ENCODE measurements at places on chromosomes 7 and 10. TPM values are rescaled to one million over a fixed set of nuclear protein-coding genes. Genes with fewer than 3 reads are reported as not detected.

DNA sequence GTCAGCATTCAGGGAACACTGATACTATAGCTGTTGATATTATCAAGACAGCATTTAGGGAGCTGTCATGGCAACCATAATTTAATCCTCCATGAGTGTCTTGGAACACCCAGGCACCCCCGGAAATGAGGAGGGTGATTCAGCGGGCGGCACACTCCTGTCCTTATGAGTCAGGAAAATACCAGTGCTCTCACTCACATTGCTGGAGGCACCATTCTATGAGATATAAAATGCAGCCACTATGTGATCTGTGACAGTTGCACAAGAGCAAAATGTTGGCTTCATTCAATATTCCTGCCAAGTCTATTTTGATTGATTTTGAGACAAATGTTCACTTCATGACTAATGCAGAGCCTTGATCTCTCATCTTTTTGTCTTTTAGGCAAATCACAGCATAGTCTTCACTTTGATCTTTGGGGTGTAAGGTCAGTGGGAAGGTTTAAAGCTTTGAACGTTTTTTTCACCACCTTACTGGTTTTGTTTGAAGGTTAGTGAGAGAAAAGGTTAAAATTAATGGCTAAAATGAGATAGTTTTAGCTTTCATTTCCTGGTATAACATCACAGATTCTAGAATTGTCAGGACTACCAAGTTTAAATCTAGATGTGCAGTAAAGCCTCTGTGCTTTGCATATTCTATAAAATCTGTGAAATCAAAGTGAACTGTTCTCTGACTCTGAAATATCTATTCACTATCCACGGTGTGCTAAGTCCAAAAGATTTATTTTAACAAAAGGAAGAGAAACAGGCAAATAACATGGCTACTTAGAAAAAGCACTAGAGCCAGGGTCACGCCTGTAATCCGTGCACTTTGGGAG, 12.4 kb upstream of the ARHGAP12 start:
- no peak overlapping the region for H3K4me3 ChIP-seq
- no peak overlapping the region for H3K27ac ChIP-seq
- no peaks in the 10 kb centered on the region for H3K27me3 ChIP-seq
- no peaks in the 10 kb centered on the region for H3K36me3 ChIP-seq
- no peak for DNase-seq
- peaks cover 18% of the 10 kb centered on the region for H3K4me1 ChIP-seq

DNA sequence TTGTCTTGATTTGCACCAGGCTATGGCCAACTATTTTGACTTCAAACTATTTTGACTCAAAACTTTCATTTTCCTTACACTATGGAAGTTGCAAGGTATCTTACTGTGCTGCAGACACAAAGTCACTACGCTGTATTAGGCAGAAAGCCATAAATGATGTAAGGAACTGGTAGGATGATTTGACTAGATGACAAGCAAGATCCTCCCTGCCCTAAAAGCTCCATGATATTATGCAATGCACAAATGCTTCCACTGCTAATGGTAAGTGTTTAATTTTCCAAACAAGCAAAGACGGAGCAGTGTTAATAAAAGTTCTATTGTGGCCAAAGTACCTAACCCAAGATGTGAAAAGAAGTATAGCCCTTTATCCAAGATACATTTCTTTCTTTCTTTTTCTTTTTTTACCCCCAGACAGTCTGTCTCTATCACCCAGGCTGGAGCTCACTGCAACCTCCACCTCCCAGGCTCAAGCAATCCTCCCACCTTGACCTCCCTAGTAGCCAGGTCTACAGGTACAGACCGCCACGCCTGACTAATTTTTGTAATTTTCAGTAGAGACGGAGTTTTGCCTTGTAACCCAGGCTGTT, 98.2 kb downstream of the ANK3 start:
- no peak overlapping the region for H3K27ac ChIP-seq
- no peak overlapping the region for H3K4me3 ChIP-seq
- DNase-seq, result no peak
- no peaks in the 10 kb centered on the region for H3K36me3 ChIP-seq

- H3K4me1 ChIP-seq, result no peaks in the 10 kb centered on the region
- H3K36me3 ChIP-seq, result no peaks in the 10 kb centered on the region
- no peak overlapping the region for H3K4me3 ChIP-seq
- no peak overlapping the region for H3K27ac ChIP-seq
- peaks cover 4% of the 10 kb centered on the region for H3K27me3 ChIP-seq
- no peak for DNase-seq
Measured at GRCh38 chr7:121591926-121592325, 195.8 kb upstream of the FAM3C start.

- no peak overlapping the region for H3K4me3 ChIP-seq
- H3K36me3 ChIP-seq, result peaks cover 17% of the 10 kb centered on the region
- peaks cover 14% of the 10 kb centered on the region for H3K4me1 ChIP-seq
- H3K27me3 ChIP-seq, result no peaks in the 10 kb centered on the region
- no peak for DNase-seq
Measured at GRCh38 chr10:72162978-72163377, 52.8 kb upstream of the ANAPC16 start.

DNA sequence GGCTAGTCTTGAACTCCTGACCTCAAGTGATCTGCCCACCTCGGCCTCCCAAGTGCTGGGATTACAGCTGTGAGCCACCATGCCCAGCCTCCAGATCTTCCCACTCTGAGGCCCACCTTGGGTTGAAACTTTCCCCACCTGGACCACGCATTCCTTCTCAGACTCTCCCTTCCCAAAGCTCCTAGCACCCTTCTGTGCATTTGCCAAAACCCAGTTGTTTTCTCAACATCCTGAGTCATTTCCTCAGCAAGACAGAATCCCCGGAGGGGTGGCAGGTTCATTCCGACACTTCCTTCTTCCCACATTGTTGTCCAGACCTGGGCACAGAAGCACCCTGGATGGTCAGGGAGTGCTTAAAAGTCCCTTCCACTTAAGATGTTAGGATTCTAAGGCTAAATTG, 28.9 kb downstream of the BAG3 start:
- no peak overlapping the region for H3K4me3 ChIP-seq
- peaks cover 5% of the 10 kb centered on the region for H3K36me3 ChIP-seq
- DNase-seq, result no peak
- H3K27ac ChIP-seq, result no peak overlapping the region

GRCh38 chr7:116862951-116863670, 724 bp downstream of the CAPZA2 start:
- peaks cover 9% of the 10 kb centered on the region for H3K27me3 ChIP-seq
- peaks cover 11% of the 10 kb centered on the region for H3K36me3 ChIP-seq
- peak overlapping the region; percentile 98 for H3K4me3 ChIP-seq
- peaks cover 25% of the 10 kb centered on the region for H3K4me1 ChIP-seq
- DNase-seq, result peak; percentile 37
- H3K27ac ChIP-seq, result peak overlapping the region; percentile 95

DNA sequence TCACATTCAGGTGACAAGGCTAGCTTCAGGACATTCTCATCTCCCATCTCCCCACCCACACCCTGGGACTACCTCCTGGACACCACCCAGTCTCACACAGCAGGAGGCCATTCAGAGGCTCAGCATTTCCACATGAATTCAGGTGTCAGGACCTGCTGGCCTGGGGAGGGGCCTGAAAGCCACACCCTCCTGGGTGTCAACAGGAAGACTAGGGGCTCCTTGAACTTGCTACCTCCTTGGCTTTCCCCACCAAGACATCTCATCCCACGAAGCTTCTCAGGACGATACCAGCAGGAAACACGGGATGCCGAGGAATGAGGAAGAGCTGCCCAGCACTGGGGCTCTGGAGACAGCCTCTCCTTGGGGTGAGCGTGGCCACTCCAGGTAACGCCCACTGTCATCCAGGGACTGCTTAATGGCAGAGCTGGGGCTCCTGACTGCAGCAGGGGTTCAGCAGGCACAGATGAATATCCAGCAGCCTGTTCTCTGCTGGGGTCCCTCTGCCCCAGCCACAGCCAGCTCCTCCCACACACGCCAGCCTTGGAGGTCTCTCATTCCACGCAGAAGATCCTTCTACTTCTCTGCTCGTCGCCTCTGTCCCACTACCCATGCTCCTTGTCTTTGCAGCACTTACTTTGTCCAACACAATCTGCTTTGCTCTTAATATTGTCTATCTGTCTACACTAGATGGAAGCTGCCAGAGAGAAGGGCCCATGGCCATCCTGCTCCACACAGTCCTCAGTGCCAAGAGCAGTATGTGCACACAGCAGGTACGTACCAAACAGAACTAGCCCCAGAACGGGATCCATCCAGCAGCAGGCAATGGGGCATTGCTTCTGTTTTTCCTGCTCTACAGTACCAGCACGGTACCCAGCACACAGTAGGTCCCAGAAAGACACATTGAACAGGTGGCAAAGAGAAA, 88.7 kb downstream of the FAM53B start:
- DNase-seq, result no peak
- no peak overlapping the region for H3K27ac ChIP-seq
- peaks cover 3% of the 10 kb centered on the region for H3K27me3 ChIP-seq

GRCh38 chr7:84302949-84303348, 108.4 kb upstream of the SEMA3A start:
- no peaks in the 10 kb centered on the region for H3K4me1 ChIP-seq
- no peaks in the 10 kb centered on the region for H3K36me3 ChIP-seq
- H3K27me3 ChIP-seq, result no peaks in the 10 kb centered on the region
- no peak overlapping the region for H3K27ac ChIP-seq
- no peak overlapping the region for H3K4me3 ChIP-seq

DNA sequence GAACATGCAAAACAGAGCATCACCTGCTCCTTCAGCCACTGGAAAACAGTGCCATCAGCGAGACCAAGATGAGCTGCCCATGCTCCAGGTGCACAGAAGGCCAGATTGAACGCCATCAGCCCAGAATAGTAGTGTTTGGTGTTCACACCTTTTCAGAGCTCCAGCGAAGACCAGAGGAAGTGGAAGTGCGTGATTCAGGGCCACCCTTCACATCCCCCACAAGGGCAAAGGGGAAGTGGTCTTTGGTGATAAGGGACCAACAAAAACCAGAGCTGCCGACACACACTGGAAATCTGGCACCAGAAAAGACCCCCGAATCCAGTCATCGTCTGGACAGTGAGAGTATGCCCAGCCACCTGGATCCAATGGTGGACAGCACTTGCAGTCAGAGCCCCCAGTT, 29.5 kb upstream of the TMEM72 start:
- H3K36me3 ChIP-seq, result no peaks in the 10 kb centered on the region
- H3K4me3 ChIP-seq, result peak overlapping the region; percentile 20
- DNase-seq, result no peak
- peaks cover 22% of the 10 kb centered on the region for H3K4me1 ChIP-seq
- H3K27ac ChIP-seq, result no peak overlapping the region

GRCh38 chr10:71316056-71316785, 2.8 kb upstream of the SLC29A3 start:
- H3K27me3 ChIP-seq, result peaks cover 8% of the 10 kb centered on the region
- no peak for DNase-seq
- H3K4me1 ChIP-seq, result peaks cover 19% of the 10 kb centered on the region

DNA sequence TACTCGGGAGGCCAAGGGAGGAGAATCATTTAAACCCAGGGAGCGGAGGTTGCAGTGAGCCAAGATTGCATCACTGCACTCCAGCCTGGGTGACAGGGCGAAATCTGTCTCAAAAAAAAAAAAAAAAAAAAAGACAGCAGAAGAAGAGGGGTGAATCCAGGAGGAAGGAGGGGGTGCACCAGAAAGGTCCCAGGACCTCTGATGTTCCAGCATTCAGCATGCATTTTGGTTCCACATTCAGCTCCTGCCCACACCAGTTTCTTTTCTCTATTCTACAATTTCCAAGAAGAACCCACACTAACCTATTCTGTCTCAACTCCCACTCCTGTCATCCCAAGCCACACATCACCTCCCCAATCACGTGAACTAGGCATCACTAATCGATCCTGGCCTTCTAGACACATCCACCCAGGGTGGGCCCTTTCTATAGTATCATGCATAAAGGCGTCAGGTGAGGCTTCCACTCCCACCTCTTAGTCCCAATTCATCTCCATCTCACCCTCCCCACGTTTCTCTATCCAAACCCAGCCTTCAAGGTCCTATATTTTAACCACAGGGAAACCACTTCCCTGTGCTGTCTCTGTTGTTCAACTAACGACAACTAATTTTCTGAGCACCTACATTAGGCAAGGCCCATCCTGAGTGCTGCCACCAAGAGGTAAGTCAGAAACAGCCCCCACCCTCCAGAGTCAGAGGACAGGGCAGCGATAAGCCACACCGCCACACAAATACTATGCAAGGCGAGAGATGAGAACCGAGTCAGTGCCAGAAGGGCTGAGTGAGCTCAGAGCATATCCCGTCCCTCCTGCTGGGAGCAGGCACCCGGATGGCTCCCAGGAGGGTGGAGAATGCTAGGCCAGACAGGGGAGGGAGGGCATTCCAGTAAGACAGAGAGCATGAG, 2.2 kb downstream of the ANXA11 start:
- peak; percentile 66 for DNase-seq
- H3K4me3 ChIP-seq, result peak overlapping the region; percentile 93
- H3K36me3 ChIP-seq, result peaks cover 25% of the 10 kb centered on the region
- H3K27me3 ChIP-seq, result no peaks in the 10 kb centered on the region

- H3K4me1 ChIP-seq, result no peaks in the 10 kb centered on the region
- H3K27ac ChIP-seq, result no peak overlapping the region
- H3K27me3 ChIP-seq, result peaks cover 1% of the 10 kb centered on the region
- no peak overlapping the region for H3K4me3 ChIP-seq
- DNase-seq, result no peak
- no peaks in the 10 kb centered on the region for H3K36me3 ChIP-seq
Measured at GRCh38 chr10:33800986-33801385, 466.5 kb upstream of the NRP1 start.

DNA sequence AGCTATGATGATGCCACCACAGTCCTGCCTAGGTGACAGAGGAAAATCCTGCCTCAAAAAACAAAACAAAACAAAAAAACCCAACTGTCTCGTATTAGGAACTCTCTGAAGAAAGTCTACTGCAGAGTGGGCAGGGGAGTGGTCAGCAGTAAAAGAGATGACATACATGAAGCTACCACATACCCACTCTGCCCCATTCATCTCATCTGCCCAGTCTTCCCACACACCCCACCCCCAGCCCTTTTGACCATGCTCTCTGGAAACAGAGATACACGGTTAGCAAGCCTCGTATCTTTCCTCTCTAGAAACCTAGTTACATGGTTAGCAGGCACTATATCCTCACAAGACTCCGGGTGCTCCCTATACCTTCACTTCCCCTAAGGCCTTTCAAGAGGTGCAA, 8.3 kb downstream of the SLC37A3 start:
- no peak overlapping the region for H3K27ac ChIP-seq
- H3K4me1 ChIP-seq, result peaks cover 4% of the 10 kb centered on the region
- no peak for DNase-seq
- peaks cover 8% of the 10 kb centered on the region for H3K36me3 ChIP-seq
- H3K4me3 ChIP-seq, result no peak overlapping the region

The DYNC1I1 gene
- total RNA-seq, result not detected

The WDR86 gene
- total RNA-seq, result 4.0 TPM

The HABP2 gene
- not detected for total RNA-seq

The URGCP gene
- total RNA-seq, result 26.5 TPM
